GM12878 (cell line): ENCODE measurements at places on chromosomes 6 and 20.

GRCh38 chr20:20614391-20614790, 98.1 kb downstream of the RALGAPA2 start:
- DNase-seq = no peak

DNA sequence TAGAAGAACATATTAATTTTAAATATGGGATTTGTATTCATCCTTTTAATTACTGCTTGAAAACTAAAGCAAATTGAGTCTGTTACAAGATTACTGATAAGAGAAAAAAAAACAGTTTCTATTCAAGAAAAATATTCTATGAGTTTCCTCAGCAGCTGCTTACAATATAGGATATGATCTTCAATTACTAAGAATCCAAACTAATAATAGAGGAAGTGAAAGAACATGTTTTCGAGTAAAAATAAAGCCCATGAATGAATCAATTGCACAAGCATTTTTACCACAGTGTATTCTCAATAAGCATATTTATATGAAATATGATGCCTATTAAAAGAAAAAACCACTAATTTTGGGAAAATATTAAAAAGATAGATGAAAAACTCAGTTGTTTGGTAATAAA, 63.4 kb downstream of the AHI1 start:
- DNase-seq = no peak

GRCh38 chr6:108947114-108947854, 99.1 kb downstream of the ARMC2 start:
- no peak for DNase-seq

DNA sequence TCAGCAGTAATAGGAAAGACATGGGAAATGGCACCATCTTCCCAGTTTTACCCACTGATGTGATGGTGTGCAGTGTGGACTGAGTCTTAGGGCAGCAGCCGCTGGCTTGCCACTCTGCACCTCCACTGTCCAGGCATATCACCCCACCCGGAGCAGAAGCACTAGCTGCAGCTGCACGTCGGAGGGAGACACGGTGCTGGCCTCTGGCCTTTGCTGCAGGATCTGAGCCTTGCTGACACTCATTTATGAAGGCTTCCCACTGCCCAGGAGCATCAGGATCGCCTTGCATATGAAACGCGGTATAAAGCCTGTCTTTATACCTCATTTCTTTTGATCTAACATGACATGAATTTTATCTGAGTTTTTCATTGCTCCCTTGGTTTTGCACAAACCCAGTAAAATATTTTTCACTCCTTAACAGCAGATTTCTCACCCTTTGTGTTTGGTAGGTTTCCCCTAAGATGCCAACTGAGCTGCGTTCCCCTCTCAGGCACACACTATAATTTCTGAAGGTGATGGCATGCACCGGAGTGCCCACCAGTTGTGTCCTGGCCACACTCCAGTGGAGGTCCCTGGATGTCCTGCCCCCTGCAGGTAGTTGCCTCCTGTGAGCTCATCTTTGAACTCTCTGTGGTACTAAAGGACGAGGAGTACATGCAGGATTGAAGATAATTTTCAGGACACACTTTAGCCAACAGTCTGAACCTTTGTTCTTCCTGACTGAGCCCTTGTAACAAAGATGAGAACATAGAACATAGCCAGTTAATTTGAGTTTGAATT, 9.0 kb upstream of the EXOC2 start:
- no peak for DNase-seq

DNA sequence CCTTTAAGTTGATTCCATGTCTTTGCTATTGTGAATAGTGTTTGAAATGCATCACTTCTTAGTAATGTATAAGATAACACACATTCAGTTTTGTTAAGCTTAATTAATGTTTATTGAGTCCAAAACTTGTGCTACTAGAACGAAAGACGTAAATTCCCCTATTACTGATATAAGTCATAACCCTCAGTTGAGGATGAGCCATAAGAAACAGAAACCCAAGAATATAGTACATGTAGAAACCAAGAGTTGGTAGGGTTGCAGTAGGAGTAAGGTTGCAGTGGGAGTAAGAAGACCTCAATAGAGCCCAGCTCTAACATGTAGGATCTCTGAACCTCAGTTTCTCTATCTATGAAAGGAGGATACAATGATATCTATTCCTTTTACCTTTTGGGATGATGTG, 19.3 kb downstream of the CITED2 start:
- DNase-seq = no peak

- no peak for DNase-seq
These were observed 70.4 kb downstream of the DOK5 start for GRCh38 chr20:54545676-54546358.

- DNase-seq = no peak
These were observed 3.3 kb downstream of the CST11 start for GRCh38 chr20:23449421-23449820.

GRCh38 chr6:104969108-104969507, 12.2 kb downstream of the LIN28B start:
- DNase-seq = no peak

DNA sequence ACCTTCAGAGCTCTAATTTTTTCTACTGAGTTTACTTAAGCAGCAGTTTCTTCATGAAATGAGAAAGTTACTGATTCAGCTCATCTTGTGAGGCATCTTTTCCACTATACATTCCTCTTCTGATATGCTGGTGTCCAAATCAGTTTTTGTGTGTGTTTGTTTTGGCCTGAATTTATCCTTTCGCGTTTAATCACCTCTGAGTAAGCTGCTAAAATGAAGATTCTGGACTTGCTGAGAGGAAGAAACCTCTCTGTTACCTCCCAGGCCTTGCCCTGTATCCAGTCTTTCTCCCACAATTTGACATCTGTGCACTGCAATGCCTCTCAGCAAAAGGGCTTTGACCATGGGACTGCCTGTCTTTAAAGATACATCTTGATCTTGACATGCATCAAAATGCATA, 536.2 kb upstream of the NRSN1 start:
- no peak for DNase-seq

DNA sequence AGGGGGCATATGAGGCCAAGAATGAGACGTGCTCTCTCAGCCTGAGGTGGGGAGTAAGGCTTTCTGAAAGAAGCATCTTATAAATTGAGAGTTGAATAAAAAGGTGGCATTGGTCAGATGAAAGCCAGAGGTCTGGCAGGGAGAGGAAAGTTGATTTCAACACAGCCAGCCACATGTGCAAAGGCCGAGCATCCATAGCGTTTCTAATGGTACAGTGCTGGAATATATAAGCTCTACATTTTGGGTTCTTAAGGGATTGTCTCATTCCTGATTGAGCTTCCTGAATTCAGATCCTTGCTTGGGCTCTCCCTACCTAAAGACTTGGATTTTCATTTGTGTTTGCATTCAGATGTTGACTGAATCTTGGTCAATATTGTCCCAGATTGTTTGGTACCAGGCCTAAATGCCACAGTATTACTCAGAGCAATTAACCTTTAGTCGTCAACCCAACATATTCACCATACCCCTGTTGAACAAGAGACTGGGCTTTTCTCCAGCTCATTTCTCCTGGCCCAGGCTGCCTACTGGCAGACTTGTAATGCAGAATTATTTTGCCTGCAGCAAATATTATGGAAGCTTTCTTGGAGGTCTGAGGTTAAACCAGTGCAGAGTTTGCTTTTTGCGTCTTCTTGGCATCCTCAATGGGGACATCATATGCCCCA, 14.5 kb upstream of the BCAS1 start:
- DNase-seq = no peak

DNA sequence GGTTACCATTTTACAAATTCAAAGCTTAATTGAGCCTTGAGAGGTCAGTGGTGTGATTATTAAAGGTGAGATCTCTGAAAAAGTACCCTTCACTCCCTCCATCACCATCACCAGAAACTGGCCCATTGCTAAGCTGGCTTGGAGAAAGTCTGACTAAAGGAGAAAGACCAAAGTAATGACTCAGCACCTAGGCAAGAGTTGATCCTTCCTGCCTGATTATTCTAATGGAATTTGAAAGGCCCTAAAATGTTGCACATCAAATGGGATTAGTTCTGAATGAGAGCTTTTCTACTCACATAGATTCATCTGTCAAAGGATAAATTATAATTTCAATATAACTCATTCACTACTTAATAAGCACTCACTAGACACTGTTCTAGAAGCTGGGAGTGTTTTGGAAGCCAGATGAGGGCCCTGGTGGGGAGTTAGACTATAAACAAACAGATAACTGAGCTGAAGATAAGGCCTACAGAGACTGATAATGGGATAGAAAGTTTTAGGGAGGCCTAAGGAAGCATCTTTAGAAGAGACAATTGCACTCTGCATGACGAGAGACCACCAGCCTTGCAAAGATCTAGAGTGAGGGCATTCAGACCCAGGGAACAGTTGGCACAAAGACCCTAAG, 366.7 kb downstream of the SYNE1 start:
- no peak for DNase-seq

DNA sequence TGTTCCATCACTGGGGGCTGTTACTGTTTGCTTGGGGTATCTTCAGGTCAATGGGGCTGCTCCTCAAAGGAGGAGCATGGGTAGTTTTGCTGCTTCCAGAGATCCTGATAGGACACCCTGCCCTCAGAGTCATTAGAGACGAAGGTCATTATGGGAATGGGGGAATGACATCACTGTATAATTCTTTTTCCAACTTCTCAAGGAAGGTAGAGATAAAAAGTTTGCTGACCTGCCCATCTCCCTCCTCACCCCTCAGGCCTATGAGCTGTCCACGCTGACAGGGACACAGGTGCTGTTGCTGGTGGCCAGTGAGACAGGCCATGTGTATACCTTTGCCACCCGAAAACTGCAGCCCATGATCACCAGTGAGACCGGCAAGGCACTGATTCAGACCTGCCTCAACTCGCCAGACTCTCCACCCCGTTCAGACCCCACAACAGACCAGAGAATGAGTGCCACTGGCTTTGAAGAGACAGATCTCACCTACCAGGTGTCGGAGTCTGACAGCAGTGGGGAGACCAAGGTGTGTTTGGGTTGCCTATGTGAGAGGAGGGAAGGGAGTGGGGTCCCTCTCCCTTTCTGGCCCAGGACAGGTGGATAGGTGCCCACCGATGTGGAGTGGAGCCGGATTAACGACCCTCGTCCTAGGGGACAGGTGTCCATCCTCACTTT, 2.7 kb downstream of the SRF start:
- DNase-seq = no peak

- no peak for DNase-seq
These were observed 409.1 kb downstream of the PKHD1 start for GRCh38 chr6:51678274-51678673.

DNA sequence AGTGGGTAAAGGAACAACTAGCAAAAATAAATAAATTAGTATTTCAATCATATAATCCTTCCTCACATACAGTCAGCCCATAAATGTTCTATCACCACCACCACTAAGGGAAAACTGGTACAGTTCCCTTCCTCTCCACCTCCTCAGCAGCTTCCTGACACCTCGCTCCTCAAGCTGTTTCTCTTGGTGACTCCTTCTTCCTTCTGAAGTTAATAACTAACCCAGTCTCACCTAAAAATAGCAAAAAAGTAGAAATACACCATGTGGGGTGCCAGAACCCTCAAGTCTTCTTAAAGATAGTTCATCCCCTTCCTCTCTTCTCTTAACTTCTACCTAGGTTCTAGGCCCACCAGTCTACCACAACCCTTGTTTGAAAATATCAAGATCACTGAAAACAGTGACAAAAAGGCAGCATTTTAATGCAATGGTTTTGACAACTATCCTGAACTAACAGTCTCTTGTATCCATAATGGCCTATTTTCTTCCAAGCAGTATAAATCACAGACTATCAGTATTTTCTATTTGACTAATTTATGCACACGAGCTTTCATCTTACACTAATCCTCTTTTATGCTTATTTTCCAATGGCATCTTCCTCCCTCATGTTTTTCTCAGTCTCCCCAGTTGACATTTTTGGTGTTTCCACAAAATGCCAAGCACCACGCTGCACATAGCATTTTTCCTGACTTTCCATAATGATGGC, 85.5 kb downstream of the KHDC1L start:
- DNase-seq = no peak

- no peak for DNase-seq
These were observed 16.3 kb upstream of the SLCO4A1 start for GRCh38 chr20:62625921-62626547.

DNA sequence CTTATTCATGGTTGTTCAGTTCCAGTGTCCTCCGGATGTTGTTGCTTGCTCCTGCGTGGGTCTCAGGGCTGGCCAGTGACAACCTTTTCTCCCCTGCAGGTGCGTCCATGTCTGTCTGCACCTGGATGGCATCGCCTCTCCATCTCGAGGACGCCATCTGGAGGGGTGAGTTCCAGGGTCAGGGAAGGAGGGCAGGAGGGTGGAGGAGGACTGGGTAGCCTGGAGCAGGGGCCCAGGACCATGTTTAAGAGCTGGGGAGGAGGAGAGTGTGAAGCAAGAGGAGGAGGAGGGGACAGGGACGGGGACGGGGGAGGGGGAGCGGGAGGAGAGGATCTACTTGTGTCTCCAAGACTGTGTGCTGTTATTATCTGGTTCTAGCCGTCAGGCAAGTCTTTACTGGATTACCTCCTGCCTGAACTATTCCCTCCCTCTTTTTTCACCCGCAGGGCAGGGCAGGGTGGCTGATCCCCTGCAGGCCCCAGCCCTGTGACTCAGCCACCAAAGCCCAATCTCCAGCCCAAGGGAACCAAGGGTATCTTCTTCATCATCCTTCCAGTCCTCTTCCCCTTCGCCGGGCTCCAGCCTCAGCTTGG, 32.2 kb upstream of the TULP1 start:
- no peak for DNase-seq

DNA sequence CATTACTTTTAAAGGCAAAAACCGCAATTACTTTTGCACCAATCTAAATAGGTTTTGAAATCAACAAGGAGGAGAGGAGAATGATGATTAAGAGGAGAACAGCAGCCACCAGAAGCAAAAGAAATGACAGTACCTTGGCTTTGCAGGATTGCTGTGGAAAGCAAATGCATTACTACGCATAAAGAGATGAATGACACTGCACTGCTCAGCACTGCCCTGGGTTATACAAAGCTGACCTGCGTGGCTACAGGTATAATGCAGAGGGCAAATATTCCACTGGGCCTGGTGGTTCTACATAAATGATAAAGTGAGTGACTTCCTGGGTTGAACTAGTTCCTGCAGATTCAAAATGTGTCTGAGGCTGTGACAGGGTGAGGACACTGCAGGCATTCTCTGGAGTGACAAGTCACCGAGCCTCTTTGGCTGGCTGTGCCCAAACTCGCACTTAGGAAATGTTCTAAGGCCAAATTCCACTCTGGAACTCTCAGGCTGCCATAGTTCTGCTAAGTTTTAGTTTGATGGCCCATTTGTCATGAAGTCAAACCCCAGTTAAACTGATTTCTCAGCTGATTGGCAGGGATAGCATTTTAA, 78.6 kb downstream of the INSM1 start:
- no peak for DNase-seq
